ENCODE measurements at places on chromosomes 5 and 9. TPM values are rescaled to one million over a fixed set of nuclear protein-coding genes. Genes with fewer than 3 reads are reported as not detected.

MOCS2 gene
- 70.1 TPM for total RNA-seq

DNA sequence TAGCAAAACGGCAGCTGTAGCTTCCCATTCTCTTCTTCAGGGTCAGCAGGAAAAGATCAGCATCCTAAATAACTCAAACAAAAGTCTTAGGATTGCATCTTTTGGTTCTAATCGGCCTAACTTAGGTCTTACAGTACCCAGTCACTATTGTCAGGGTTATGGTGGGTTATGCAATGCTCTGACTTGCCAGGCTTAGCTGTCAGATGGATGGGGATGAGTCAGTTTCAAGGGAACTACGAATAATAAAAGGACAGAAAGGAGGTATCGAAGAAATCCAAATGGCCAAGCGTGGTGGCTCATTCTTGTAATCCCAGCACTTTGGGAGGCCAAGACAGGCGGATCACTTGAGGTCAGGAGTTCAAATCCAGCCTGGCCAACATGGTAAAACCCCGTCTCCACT, 46.5 kb downstream of the PPP1R2B start:
- H3K36me3 ChIP-seq: no peaks in the 10 kb centered on the region
- no peaks in the 10 kb centered on the region for H3K27me3 ChIP-seq
- DNase-seq: no peak
- no peak overlapping the region for H3K27ac ChIP-seq
- no peaks in the 10 kb centered on the region for H3K4me1 ChIP-seq
- no peak overlapping the region for H3K4me3 ChIP-seq

DNA sequence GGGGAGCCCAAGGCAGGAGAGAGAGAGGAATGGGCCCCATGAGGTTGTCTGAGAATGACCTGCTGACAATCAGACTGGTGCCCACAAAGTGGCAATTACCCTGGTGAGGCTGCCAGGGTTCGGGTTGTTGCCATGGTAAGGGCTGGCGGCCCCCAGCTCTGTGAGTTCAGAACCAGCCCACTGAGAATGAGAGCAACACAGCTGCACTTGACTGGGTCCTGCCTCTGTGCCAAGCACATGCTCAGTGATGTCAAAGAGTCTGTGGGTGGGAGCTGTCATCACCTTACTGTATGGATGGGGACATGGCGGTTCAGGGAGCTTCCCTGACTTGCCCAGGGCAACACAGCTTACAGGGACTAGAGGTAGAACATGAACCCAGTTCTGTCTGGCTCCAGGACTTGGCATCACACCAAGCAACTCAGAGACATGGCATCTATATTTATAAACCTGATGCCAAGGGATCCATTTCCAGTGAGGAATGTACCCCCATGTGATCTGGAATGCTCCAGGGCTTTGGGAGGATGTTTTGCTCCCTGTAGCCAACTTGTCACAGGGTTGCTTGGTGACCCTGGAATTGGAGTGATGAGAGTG, 38.2 kb upstream of the TEX48 start:
- no peak overlapping the region for H3K4me3 ChIP-seq
- H3K4me1 ChIP-seq: peaks cover 20% of the 10 kb centered on the region
- no peak overlapping the region for H3K27ac ChIP-seq
- no peak for DNase-seq
- no peaks in the 10 kb centered on the region for H3K36me3 ChIP-seq

DNA sequence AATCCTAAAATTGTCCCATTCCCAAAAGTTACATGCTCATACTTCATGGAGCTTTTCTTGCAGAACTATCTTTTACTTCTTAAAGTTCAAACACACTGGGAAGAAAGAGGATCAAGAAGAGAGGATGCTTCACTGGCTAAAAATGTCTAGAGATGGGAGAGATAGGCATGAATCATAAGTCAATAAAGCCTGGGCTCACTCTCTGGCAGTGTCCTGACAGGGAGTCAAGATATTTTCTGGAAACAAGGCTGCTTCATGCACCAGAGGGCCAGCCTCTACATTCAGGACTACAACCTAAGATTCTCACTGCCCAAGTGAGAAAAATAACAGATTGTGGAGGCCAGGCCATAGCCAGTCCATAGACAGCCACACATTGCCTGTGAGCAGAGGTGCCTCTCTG, 1358.4 kb downstream of the EFNA5 start:
- no peak overlapping the region for H3K4me3 ChIP-seq
- H3K36me3 ChIP-seq: no peaks in the 10 kb centered on the region
- H3K27ac ChIP-seq: no peak overlapping the region
- no peak for DNase-seq

CCDC183 gene
- 0.16 TPM for total RNA-seq

DNA sequence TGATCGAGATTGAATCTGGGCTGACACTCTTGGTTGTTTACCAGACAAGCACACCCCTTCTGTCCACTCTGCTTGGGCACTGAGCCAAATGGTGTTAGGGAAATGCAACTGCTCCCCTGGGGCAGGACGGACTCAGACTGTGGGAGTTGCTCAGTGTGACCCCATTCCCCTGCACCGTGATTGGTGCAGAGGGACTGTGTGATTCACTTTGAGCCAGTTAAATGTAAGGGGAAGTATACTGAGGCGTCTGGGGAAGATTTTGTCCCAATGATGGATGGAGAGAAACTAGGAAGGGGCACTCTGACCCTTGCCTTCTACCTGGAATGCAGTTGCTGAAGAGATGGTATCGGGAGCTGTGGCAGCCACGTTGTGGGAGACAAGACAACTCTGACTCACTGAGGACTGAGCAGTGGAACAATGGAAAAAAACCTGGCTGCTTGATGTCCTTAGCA, 196.0 kb upstream of the ANKRD55 start:
- H3K27me3 ChIP-seq: no peaks in the 10 kb centered on the region
- no peak overlapping the region for H3K4me3 ChIP-seq
- H3K4me1 ChIP-seq: peaks cover 13% of the 10 kb centered on the region
- H3K27ac ChIP-seq: no peak overlapping the region
- no peak for DNase-seq
- H3K36me3 ChIP-seq: no peaks in the 10 kb centered on the region

DNA sequence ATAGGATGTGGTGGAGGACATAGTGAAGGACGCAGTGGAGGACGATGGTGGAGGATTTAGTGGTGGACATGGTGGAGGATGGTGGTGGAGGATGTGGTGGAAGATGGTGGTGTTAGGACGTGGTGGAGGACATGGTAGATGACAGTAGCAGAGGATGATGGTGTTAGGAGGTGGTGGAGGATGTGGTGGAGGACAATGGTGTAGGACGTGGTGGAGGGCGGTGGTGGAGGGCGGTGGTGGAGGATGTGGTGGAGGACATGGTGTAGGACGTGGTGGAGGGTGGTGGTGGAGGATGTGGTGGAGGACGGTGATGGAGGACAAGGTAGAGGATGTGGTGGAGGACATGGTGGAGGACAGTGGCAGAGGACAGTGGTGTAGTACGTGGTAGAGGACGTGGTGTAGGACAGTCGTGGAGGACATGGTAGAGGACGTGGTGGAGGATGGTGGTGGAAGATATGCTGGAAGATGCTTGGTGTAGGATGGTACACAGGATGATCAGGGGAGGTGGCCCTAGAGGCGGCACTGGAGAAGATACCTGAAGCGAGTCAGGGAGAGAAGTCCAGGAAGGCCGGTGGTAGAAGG, 68.7 kb downstream of the S1PR3 start:
- H3K27me3 ChIP-seq: no peaks in the 10 kb centered on the region
- H3K4me3 ChIP-seq: no peak overlapping the region
- no peak overlapping the region for H3K27ac ChIP-seq
- no peaks in the 10 kb centered on the region for H3K36me3 ChIP-seq

DNA sequence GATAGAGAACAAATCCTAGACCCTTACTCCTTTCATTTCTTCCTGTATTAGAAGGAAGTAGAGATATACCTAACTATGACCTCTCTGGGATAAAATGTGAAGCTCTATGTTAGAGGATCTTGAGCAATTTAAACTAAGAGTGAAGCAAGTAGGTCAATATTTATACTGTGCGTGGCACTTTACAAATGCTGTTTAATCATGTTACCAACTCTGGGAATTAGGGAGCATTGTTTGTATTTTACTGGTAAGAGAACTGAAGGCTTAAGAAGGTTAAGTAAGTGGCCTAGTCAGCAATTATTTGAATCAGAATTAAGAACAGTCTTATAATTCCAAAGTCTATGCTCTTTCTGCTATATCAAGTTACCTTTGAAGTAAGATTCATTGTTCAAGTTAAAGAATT, 12.0 kb downstream of the TNC start:
- no peaks in the 10 kb centered on the region for H3K27me3 ChIP-seq
- H3K36me3 ChIP-seq: no peaks in the 10 kb centered on the region
- no peak overlapping the region for H3K4me3 ChIP-seq
- peaks cover 35% of the 10 kb centered on the region for H3K4me1 ChIP-seq

DNA sequence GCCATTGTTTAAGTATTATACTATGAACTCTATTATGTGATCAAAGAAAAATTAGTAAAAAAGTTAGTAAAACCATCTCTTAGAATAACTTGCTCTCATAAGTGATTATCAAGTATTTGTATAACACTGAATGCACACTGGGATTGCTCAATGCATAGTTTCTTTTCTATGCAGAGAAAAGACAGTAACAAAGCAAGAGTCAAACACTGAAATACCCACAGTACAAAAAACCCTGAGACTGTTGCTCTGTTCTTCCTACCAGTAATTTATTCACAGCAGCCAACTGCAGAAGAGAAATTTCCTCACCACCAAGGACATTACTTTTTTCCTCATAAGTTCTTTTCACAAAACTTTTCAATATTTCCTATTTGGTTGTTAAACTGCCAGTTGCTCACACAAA, 634.4 kb downstream of the DTWD2 start:
- no peaks in the 10 kb centered on the region for H3K27me3 ChIP-seq
- no peak overlapping the region for H3K4me3 ChIP-seq
- H3K4me1 ChIP-seq: no peaks in the 10 kb centered on the region
- no peak overlapping the region for H3K27ac ChIP-seq
- no peaks in the 10 kb centered on the region for H3K36me3 ChIP-seq

DNA sequence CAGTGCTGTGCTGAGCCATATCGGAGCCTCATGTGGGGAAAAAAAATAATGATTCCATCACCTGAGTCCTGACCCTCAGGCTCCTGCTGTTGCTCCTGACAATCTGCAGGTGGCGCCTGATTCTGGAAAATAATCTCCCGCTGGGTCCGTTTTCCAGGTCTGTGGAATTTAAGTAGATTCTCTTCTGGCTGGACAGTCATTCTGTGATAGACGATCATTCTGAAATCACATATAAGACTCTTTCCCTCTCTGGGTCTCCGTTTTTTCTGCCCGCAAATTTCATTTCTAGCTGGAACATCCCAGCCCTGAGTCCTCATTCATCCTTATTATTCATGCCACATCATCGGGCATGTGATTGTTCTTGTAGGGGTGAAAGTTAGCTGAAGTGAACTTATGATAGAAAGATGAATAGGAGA, 22.1 kb upstream of the STXBP1 start:
- H3K27me3 ChIP-seq: no peaks in the 10 kb centered on the region
- H3K4me3 ChIP-seq: no peak overlapping the region
- H3K36me3 ChIP-seq: no peaks in the 10 kb centered on the region
- H3K27ac ChIP-seq: no peak overlapping the region

DNA sequence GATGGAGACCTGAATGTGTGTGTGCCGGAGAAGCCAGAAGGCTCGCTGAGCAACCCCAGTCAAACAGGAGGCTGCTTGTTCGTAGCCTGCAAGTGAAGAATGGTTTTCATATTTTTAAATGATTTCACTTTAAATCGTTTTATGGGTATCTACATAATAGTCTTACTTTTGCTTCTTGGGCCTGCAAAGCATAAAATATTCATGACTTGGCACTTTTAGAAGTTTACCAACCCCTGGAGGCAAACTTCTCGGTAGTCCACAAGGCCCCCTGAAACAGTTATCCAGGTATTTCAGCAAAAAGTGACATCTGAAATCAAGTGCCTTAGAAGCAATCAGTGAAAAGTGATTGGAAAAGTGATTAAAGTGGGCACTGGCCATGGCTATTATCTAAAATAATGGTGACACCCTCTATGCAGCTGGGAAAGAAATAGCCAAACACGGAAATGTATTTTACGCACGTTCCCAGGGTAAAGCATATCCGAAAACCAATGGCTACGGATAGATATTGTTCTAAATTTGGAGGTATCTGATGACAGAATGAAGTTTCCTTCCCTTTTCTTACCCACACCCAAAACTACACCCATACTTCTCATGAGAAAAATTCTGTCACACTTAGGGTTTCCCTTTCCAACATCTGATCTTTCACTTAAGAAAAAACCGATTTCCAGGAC, 39.0 kb downstream of the RAPGEF1 start:
- no peaks in the 10 kb centered on the region for H3K36me3 ChIP-seq
- no peak overlapping the region for H3K4me3 ChIP-seq
- peak overlapping the region; percentile 31 for H3K27ac ChIP-seq
- H3K4me1 ChIP-seq: peaks cover 24% of the 10 kb centered on the region
- no peaks in the 10 kb centered on the region for H3K27me3 ChIP-seq

DNA sequence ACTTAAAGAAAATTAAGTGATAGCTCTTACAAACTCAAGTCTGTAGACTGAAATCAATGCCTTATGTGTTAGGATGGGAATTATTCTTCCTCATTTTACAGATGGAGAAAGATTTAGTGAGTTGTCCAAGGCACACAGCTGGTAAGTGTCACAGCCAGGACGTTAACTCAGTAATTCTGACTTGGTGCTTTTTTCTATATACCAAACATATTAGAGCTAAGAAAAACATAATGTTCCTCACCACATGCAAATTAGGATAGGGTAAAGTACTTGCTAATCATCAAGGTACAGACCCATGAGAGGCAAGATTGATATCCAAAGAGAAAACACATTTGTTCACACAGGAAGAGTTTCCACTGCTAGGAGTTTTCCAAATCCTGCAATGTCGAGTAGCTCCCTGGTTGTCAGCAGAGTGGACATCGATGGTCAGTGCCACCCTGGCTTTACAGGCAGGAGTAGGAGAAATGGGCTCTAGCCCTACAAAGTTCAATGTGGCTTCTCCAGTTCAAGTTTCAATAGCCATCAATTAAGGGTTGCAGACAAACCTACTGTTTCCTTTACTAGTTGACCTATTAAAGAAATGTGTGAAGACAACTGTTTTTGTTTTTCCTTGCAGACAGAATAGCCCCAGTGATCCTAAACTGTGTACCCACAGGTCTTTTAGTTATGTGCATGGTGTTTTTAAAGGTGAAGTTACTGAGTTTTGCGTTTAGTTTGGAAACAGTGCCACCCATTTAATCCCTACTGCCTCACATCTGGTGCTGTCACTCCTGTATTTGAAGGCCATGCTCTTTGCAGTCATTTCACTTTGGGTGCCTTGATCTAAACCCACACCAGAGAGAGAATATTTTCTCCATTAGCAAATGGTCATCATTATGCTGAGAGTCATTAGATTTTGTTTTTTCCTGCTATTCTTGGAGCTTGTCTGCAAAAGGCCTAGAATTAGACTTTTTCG, 460.8 kb upstream of the SMARCA2 start:
- no peak overlapping the region for H3K27ac ChIP-seq
- no peaks in the 10 kb centered on the region for H3K27me3 ChIP-seq
- DNase-seq: no peak
- no peaks in the 10 kb centered on the region for H3K4me1 ChIP-seq

IRGM gene
- total RNA-seq: not detected
